ENCODE measurements at places on chromosomes 3 and 15.
A peak's percentile ranks its signal among the peaks of the same experiment; 100 is the strongest.

- DNase-seq: no peak
These were observed 33.0 kb downstream of the PAQR9 start for GRCh38 chr3:142930463-142930862.

DNA sequence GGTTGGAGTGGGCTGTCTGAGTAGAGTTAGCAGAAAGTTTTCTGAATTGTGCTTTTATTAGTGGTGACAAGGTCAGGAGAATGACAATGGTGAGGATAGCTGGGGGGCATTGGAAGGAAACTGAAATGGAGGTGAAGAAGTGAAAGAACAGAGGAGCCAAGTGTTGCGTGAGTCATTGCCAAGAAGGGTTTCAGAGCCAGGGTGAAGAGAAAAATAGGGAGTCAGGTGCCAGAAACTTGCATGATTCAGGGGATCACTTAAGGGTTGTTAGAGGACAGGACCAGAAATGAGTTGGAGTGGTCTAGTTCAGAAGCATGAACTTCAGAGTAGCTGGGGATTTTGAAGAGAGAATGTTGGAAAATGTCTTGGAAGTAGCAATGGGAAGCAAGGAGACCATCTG lies 86.0 kb upstream of the GALNT15 start:
- no peak for DNase-seq

- DNase-seq: peak; percentile 97
These were observed 12.1 kb downstream of the OSBPL10 start for GRCh38 chr3:31968927-31969418.

DNA sequence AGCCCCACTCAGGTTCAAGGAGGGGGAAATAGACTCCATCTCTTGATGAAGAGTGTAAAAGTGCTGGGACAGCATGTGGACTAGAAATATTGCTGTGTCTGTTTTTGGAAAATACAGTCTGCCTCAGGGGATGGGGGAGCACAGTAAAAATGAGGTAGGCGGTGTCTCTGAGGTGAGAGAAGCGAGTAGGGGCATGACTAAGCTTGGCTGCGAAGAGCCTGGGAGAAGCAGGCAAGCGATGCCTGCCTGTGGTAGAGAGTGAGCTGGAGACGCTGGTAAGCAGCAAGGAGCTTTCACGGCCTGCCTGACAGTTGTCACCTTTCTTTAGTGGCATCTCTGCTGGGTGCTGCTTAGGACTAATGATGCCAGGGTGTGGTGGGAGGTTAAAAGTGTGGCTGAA lies 49.0 kb upstream of the DCLK3 start:
- DNase-seq: no peak

- no peak for DNase-seq
These were observed 269.7 kb downstream of the FOXP1 start for GRCh38 chr3:71313844-71314243.

Data from fibroblast of skin of right quadriceps (primary cell).